NCI-H226 (cell line): ENCODE measurements at places on chromosomes 6 and 20.

- no peak for DNase-seq
These were observed 16.5 kb upstream of the DSE start for GRCh38 chr6:116354236-116354635.

DNA sequence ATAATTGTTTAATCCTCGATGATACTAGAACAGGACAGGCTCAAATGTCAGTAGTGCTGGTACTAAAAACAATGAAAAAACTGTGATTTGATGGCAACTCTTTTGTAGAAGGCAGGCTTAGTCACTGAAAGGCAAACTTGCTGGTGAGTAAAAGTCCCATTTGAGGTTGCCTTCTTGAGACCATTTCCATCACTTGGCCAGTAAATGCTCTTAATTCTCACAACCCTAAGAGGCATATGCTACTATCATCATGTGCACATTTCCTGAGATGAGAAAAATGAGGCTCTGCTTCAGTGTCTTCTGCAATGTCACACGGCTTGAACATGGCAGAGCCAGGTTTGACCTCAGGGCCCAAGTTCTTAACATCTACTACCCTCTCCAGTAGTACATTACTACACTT lies 9.9 kb downstream of the AKIRIN2 start:
- DNase-seq, result no peak

- DNase-seq, result no peak
These were observed 91.3 kb upstream of the TNFAIP3 start for GRCh38 chr6:137775720-137776119.

- DNase-seq, result no peak
These were observed 152.2 kb downstream of the OPN5 start for GRCh38 chr6:47934023-47934422.

GRCh38 chr6:7085911-7086310 lies 21.9 kb upstream of the RREB1 start:
- no peak for DNase-seq

- DNase-seq, result peak; percentile 37
These were observed 66.7 kb downstream of the RFPL4B start for GRCh38 chr6:112413780-112414179.

GRCh38 chr6:79813854-79814709 lies 133.3 kb downstream of the ELOVL4 start:
- peak; percentile 36 for DNase-seq

GRCh38 chr6:128303870-128304269 lies 216.5 kb downstream of the PTPRK start:
- DNase-seq, result no peak
